ENCODE measurements at places on chromosomes 4 and X.

- DNase-seq: no peak
Measured at GRCh38 chr4:7108660-7109059, 40.8 kb upstream of the GRPEL1 start.

- no peak for DNase-seq
Measured at GRCh38 chr4:150911326-150911725, 103.8 kb downstream of the LRBA start.

GRCh38 chrX:45862801-45863200 lies 662.1 kb upstream of the DIPK2B start:
- DNase-seq: no peak

DNA sequence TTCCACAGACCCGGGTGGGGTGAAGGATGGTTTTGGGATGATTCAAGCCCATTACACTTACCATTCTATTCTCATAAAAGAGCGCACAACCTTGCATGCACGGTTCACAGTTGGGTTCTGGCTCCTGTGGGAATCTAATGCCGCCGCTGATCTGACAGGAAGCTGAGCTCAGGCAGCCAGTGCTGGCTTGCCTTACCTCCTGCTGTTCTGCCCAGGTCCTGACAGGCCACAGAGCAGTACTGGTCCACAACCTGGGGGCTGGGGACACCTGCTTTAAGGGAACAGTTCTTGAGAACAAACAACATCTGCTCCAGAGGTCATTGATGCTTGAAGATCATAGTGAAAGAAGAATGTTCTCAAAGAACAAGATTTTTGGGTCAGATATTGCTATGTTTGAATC lies 8.0 kb upstream of the HS3ST1 start:
- DNase-seq: no peak

GRCh38 chr4:52743444-52744019 lies 7.7 kb downstream of the ERVMER34-1 start:
- DNase-seq: no peak

- no peak for DNase-seq
Measured at GRCh38 chrX:17167915-17168314, 207.1 kb upstream of the NHS start.

GRCh38 chr4:166882221-166882620 lies 352.1 kb downstream of the SPOCK3 start:
- DNase-seq: no peak

DNA sequence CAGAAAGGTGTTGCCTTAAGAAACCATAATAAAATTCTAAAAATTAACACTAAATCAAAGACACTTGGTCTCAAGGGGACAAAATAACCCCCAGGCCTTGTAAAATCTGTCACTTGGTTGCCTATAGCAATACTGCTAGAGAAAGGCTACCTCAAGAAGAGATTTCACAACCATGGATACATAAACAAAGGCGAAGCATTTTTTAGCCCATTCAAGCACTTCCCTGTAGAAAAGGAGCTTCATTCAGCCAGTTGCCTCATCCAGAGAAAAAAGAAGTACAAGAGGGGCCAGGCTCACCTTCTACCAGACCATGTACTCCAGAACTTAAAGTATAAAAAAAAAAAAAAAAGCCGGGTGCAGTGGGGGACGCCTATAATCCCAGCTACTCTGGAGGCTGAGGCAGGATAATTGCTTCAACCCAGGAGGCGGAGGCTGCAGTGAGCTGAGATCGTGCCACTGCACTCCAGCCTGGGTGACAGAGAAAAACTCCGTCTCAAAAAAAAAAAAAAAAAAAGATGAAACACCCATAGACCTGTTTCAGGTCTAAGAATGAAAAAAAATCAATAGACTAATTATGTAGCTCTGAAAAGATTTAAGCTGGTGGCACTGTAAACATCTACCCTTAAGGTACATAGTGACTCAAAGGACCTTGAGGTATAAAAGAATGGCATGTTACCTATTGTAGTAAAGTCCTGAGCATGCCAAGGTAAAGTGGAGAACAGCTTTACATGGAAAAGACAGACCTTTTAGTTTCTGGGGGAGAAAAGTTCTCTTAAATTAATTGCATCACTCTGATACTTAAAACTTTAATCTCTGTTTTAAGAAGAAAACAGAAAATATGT lies 18.0 kb downstream of the RUFY3 start:
- DNase-seq: no peak

DNA sequence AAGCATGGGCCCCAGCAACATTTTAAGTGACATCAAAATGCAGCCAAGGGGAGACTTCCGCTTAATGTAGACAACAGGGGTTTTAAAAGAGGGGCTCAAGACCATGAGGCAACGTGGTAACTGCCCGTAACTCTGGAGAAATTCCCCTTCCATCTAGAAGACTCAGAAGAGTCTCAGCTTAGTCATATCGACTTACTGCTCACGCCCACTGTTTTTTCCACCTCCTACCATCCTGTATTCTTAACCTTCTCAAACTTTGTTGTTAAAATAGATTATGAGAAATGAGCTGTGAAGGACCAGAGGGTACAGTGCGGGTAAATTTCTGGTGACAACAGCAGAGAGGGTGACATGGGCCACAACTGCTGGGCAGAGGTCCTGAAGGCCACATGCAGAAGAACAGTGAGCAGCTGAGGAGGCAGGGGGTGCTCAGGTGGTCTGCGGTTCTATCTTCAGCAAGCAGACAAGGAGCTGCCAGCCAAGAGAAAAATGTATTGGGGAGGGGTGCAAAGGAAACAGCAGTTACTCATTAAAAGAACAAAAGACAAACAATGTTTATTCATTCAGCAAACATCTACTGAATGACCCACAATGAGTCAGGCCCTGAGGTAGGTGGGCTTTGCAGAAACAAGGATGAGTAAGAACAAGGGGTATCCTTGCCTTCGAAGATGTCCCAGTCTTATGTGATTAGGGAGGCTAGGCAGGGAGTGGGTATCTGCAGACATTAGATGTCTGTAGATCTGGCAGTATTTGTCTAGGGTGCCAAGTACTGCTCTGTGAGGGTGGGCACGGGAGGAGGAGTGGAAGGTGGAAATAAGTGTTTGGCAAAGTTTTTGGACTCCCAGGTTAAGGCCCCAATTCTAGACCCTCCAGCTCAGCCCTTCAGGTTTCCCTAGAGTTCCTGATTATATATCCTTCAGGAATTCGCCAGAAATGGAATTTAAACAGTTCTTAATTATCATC lies 175.3 kb downstream of the TSPAN5 start:
- DNase-seq: no peak

DNA sequence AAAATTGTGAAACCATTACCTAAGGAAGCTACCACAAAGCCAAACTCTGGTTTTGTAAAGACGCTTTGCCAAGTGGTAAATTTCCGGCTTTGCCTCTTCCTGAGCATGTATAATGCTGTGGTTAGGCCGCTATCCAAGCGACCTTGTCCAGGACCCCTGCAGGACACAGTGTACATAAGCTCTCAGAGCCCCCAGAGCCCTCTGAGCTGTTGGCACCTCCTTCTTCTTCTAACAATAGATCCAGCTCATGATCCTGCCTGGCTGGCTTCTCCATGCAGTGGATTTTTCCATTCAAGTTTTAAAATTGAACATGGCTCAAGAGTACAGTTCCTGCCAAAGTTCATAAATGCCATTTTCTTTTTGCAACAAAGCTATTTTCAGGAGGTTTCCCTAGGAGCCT lies 326.7 kb downstream of the MAPK10 start:
- peak; percentile 91 for DNase-seq

DNA sequence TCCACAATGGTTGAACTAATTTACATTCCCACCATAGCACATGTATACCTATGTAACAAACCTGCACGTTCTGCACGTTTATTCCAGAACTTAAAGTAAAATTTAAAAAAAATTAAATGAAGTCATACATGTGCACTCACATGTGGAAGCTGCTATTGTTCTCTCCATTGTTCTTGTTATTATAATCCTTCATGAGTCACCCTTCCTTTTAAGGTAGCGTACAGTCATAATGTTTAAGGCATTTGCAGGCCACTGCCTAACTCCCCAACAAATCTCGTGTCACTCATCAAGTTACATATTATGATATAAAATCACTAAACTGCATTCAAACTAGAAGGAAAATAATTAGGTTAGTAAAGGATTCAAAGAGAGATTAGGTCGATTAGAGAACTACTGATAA lies 63.6 kb downstream of the SLC7A11 start:
- peak; percentile 5 for DNase-seq

DNA sequence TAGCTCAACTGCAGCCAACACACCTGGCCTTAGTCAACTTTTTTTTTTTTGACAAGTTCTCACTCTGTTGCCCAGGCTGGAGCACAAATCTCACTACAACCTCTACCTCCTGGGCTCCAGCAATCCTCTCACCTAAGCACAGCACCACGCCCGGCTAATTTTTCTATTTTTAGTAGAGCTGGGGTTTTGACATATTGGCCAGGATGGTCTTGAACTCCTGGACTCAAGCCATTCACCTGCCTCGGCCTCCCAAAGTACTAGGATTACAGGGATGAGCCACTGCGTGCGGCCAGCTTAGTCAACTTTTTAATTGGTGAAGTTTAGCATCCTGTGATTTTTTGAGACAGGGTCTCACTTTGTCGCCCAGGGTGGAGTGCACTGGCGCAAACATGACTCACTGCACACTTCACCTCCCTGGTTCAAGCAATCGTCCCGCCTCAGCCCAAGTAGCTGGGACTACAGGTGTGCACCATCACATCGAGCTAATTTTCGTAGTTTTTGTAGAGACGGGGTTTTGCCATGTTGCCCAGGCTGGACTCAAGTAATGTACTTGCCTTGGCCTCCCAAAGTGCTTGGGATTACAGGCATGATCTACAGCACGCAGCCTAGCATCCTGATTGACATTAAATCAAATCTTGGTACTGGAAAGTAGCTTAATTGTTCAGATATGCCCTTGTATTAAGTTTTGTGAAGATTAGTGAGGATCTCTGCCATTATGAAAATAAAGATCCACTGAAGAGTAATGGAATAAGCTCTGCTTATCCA lies 8.3 kb downstream of the HNRNPDL start:
- DNase-seq: no peak

All from stromal cell of bone marrow (primary cell).